GM10248 (cell line): ENCODE measurements at places on chromosomes 2 and 18.

DNA sequence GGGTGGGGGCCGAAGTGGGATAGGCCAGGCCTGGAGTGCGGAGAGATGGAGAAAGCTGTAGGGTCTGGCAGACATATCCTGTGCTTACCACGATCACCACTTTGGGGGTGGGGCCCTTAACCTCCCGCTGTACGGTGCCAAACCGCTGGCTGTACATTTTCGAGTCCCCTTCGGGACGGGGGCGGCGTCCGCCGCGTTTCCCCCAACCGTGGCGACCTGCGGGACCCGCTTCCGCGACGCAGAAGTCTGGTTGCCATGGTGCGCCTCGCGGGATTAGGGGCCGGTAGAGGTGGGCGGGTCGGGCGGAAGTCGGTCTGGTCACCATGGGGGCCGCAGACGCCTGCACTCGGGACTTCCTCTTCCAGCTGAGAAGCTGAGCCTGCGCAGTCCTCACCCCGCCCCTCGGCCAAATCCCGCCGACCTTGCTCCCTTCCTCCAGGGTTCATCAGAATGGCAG, at the start of gene CFAP53:
CFAP53 (minus strand) TSS at position 248 of the 457 bp plus-strand sequence; CDS start at position 157, 91 bp downstream.
- peak; percentile 95 for DNase-seq

- no peak for DNase-seq
Observed at GRCh38 chr2:226712941-226713340, 86.7 kb downstream of the IRS1 start.

GRCh38 chr2:119013671-119014070, 71.7 kb downstream of the MARCO start:
- DNase-seq, result no peak

GRCh38 chr18:76913583-76913982, 91.2 kb downstream of the ZNF236 start:
- no peak for DNase-seq

GRCh38 chr2:69464575-69464974, 27.3 kb upstream of the NFU1 start:
- no peak for DNase-seq

GRCh38 chr2:158458617-158458920, 1.8 kb downstream of the PKP4 start:
- no peak for DNase-seq
